Dorsolateral prefrontal cortex (tissue), 122 donors: ENCODE measurements at places on chromosomes 1 and 21.
A peak's percentile ranks its signal among the peaks of the same experiment; 100 is the strongest.

DNA sequence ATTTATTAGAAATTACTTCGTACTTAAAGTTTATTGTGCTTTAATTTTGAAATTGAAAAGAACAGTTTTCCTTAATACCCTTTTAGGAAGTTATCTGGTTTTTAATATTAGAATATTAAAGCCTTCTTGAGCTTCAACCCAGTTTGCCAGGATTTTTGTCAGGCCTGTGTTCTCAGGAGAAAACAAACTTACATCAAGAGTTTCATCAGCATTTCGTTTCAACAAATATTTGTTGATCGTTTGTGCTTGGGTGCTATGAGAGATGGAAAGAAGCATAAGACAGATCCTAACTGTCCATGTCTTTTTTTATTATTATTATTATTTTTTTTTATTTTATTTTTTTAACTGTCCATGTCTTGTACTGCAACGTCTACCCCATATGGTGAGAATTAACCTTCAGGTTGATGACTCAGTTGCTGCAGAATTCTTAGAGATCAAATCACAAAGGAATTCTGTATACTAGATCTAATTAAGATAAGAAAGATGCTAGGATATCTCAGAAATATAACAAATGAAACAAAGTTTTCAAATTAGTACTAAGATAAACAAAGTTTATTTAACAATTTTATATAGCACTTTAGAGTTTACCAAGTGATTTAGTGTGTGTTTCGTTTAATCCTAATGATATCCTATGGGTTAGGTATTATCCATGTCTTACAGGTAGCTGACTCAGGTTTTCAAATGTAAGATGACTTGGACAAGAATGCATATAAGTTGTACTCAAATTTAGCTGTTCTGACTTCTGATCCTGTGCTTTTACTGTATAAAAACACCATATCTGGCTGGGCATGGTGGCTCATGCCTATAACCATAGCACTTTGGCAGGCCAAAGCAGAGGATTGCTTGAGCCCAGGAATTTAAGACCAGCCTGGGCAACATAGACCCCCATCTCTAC lies 14.3 kb downstream of the FBXO28 start:
- no peak for DNase-seq

- no peak for DNase-seq
Measured at GRCh38 chr1:173914366-173914871, 2.7 kb downstream of the SERPINC1 start.

GRCh38 chr1:68623700-68624099 lies 126.8 kb upstream of the DEPDC1 start:
- DNase-seq: no peak

- DNase-seq: no peak
Measured at GRCh38 chr21:44483288-44484237, 28.3 kb downstream of the LRRC3 start.

DNA sequence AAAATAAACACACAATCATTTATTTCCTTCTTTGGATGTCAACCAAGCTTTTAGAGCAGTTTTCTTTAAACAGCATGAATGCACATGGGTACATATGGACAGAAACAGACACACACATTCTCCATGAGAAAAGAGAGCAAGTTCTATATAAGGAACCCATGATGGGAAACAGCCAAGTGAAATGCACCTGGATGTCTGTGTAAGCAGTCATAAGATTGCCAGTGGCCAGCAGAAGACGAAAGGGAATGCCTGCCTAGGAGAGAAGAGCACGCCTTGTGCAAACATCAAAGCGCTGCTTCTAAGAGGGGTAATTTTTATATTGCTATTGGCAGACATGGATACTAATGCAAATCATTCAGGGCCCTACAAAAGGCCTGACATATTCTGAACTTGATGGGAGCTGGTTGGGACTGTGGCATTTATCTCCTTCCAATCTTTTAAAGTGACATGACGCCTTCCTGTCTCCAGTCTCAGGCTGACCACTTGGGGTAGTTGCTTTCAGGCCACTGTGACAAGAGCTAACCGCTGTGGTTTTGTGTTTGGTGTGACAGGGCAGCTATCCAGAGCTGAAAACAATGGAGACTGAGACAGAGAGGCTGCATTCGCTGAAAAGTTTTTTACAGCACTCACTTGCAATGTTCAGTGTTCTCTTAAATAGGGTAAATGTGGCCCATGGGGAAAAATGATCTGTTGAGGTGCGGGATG lies 75.0 kb upstream of the DPT start:
- DNase-seq: peak; percentile 17
